ENCODE measurements at places on chromosomes 2 and 18.

- no peak for DNase-seq
Observed at GRCh38 chr2:202007015-202007982, 26.4 kb upstream of the FZD7 start.

GRCh38 chr2:406876-407275 is 119.0 kb upstream of the ALKAL2 start:
- no peak for DNase-seq

- no peak for DNase-seq
Observed at GRCh38 chr2:159093497-159093896, 125.1 kb downstream of the TANC1 start.

DNA sequence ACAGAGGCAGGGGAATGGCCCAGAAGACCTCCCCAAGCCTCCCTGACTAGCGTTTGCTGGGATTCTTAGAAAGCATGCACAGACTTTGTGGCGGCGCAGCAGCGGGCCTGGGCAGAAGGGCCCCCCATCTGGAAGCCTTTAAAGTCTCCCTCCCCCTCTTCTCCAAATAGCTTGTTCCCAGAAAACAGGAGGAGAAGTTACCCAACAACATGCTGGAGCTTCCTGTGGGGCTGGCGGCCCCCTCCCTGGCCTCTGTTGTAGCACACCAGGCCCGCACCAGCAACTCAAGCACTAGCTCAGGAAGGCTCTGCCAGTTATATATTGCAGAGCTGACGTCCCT is 334.8 kb downstream of the DYSF start:
- DNase-seq: no peak

DNA sequence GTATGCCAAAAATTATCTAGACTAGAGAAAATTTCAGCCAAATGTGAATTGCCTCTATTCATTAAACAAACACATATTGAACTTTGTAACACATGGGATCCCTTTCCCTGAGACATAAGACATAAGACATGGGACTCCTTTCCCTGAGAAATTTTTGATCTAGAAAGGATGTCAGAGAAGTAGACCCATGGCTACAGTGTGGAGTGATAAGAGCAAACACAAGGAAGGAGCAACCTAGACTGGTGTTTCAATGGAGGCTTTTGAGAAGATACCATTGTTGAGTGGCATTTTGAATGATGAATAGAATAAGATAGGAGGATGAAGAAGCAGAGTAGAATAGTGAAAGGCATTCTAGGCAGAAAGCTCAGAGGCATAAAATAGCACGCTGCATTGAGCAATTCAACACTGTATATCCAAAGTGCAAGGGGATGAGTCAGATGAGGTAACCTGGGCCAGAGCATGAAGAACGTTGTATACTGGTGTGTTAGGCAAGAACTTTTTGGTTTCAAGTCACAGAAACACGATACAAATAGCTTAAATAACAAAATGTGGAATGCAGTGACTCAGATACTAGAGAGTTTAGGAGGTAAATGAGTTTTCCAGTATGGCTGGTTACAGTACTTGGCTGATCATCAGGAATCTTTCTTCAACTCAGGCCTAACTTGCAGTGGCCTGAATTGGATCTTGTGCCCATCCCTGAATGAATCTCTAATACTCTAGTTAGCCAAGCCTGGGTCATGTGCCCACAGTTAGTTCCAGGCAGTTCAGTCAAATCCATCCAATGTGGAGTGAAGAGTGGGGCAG is 129.8 kb upstream of the TANK start:
- no peak for DNase-seq

- DNase-seq: no peak
Observed at GRCh38 chr2:237131749-237132533, 46.3 kb downstream of the COPS8 start.

GRCh38 chr2:232214053-232214452 is 164.5 kb upstream of the ALPP start:
- DNase-seq: no peak

GRCh38 chr2:157557770-157558169 is 70.9 kb downstream of the ACVR1C start:
- DNase-seq: no peak

- DNase-seq: no peak
Observed at GRCh38 chr2:67462738-67463496, 65.8 kb downstream of the ETAA1 start.

- DNase-seq: no peak
Observed at GRCh38 chr2:212929116-212929515, 222.3 kb downstream of the IKZF2 start.

DNA sequence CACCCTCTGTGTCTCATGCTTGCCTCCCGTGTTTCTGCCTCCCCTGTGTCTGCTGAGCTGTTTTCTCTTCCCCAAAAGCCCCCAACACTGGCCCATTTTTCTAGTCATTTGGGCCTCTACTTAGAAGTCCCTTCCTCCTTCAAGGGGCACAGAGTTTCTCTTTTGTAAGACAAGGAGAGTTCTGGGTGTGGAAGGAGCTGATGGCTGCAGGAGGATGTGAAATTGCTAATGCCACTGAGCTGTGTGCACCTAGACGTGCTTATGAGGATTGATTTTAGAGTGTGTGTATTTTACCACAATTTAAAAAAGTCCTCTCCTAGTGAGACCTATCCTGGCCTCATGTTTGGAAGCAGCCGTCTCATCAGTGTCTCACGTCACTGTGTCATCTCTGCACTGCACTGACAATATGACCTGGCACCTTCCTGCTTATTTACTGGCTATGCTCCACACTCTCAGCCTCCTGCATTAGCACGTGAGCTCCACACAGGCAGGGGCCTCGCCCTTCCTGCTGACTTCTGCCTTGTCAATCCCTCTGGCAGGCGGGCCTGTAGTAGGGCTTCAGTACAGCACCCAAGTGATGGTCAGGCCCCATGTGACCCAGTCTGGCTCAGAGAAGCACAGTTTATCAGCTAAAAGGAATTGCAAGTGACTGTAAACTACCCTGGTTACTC is 8.0 kb upstream of the MBP start:
- DNase-seq: no peak

DNA sequence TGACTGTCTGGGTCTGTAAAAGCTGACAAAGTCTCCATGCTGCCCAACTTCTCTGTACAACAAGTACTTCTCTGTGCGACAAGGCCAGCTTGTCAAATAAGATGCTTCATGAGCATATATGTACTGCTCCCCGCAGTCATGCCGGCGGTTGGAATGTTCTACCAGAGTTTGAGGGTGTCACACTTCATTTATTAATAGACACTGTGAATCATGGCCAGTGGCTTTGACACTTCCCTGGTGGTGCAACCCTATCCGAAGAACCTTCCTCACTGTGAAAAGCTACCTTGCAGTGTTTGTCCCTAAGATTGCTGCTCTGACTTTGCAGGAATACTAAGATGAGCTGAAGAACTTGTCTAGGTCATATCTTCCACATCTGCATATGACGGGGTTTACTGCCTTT is 120.9 kb upstream of the NRP2 start:
- DNase-seq: no peak
